Stimulated activated CD8-positive, alpha-beta memory T cell treated with anti-CD3 and anti-CD28 coated beads, Interleukin-4, amount 100 ng/mL, for 1 hour (primary cell): ENCODE measurements at places on chromosomes 7 and 10.

DNA sequence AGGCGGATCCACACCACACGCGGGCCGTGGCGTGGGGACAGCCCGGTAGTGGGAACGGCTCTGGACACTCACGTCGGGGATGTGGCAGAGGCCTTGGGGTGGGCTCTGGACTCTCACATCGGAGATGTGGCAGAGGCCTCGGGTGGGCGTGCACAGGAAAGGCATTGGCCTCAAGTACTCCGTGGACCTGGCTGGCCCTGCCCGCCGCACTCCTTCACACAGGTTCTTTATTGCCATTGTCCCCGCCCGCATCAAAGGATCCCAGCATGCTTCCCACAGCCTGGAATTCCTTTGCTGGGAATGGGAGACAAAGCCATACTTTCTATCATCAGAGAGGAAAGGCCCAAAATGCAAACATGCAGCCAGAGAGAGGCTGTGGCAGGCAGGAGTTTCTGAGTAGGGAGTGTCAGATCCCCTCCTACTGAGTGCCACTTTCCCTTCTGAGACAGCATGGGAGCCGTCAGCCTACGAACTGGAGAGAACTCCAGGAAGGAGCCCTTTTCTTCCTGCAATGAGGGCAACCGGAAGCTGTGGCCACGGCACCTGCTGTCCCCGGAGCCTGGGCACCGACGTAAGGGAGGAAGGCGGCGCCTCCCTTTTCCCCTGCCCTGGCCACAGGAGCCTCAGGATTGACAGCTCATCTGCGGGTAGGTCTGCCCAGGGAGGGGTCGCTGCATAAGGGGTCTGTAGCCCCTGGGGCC lies 51.5 kb downstream of the RBM17 start:
- DNase-seq, result no peak

GRCh38 chr7:159198016-159198724 lies 53.5 kb upstream of the VIPR2 start:
- no peak for DNase-seq

- DNase-seq, result no peak
These were observed 226.0 kb downstream of the SFMBT2 start for GRCh38 chr10:7184660-7185366.

DNA sequence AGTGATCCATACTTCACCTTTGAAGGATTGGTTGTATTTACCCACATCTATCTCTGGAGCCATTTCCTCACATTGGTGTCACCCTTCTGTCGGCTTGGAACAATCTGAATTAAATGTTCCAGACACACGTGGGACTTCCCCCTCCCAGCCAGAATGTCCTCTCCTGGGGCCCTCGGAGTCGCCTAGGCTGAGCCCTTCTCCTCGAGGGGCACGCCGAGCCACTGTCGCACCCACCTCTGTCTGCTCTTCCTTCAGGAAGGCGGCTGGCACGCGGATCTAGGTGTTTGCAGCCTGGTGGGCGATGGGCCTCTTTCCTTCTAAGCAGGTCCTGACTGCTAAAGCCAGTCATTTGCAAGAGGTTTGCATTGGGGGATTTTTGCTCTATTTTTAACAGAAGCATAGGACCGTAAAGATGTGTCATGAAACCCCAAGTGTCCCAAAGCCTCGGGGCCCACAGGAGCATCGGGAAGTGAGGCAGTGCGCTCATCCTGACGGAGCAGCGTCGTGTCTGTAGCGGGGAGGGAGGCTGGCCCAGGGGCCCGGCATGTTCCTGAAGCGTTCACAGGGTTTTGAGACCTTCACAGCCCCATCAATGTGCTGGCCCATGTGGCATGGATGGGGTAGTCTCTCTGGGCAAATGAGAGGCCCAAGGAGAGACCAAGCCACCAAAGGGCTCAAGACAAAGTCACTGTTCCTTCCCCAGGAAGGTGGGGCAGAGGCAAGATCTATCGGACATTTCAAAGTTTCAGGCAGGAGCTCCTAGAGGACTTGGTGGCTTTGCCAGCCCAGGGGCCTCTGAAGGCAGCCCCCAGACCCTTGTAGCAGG lies 86.7 kb downstream of the RGS10 start:
- DNase-seq, result no peak

DNA sequence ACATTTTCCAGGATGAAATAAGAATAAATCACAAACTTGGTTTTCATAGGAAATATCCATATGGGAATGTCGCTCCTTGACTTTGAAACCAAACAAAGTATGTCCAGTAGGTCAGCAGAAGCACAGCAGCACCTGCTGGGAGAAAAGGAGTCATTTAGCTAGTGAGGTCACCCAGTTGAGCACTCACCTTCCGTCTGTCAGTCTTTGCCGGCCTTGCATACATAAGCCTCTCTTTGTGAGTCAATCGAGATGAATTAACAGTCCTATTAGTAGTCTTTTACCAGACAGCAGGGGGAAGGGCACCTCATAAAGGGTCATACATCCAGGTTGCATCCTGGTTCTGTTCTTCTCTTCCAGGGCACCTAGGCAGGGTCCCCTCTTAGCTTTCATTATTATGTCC lies 232.5 kb upstream of the FZD1 start:
- no peak for DNase-seq
